Effector memory CD8-positive, alpha-beta T cell (primary cell): ENCODE measurements at places on chromosomes 12 and 14.

DNA sequence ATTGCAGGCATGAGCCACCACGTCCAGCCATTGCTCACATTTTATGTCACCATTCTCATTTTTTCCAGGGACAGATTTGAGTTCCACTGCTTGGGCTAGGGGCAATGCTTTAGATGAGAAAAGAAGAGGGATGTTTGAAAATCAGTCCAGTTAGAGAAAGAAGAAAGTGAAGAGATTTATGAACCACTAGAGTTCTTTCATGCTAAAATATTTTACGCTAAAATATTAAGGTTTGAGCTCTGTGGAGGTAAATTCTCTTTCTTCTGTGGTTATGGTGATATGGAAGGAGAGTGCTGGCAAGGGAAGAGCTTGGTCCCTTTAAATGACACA is 21.5 kb downstream of the CFL2 start:
- no peak for DNase-seq

- peak; percentile 63 for DNase-seq
Measured at GRCh38 chr12:54993181-54993835, 8.7 kb upstream of the TESPA1 start.

DNA sequence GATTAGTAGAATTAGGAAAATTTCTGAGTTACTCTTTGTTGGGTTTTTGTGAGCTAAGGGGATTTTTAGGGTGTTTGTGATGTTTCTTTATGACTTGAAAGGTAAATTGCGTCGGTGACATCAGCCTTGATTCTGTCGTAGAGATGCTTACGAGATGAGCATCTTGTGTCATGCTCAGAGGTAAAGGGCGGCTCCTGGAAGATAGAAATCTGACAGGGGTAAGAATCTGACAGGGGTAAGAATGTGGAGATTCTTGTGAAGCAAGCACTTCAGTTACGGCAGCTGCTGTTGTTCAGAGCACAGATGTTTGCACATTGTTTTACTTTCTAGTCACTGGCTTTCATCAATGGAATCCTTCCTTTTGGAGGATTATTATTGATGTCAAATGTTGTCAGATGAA is 22.5 kb downstream of the EML1 start:
- DNase-seq = no peak

DNA sequence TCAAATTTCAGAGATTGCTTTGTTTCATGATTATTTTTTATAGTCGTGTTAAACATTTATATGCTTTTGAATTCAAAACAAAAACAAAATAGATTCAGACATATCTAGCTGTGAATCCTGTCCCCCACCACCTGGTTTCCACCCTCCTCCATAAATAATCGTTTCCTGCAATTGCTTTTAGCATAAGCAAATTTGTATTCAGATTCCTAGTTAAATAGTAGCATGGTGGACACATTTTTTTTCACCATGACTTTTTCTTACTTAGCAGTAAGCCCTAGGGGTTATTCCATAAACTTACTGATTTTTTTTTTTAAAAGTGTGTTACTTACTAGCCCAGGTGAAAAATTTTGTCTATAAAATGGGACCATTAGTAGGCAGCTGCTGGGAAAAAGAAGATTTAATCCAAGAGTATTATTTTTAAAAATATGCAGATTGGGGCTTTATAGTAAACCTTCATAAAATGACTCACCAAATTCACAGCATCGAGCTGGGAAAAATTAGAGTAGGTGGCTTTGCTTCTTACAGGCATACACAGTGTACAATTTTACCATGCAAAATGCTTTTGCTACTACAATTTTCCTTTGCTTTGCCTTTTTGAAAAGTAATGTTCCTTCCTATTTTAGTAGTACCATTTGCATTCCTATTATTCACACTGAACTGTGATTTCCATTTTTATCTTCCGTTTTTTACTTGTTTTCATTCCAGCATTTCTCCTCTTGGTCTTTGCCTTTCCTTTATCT is 117.8 kb downstream of the BTG1 start:
- DNase-seq = no peak
